ENCODE measurements at places on chromosomes 7 and 10.
A peak's percentile ranks its signal among the peaks of the same experiment; 100 is the strongest.

GRCh38 chr10:123451618-123452245 lies 214.4 kb upstream of the GPR26 start:
- no peak for DNase-seq

DNA sequence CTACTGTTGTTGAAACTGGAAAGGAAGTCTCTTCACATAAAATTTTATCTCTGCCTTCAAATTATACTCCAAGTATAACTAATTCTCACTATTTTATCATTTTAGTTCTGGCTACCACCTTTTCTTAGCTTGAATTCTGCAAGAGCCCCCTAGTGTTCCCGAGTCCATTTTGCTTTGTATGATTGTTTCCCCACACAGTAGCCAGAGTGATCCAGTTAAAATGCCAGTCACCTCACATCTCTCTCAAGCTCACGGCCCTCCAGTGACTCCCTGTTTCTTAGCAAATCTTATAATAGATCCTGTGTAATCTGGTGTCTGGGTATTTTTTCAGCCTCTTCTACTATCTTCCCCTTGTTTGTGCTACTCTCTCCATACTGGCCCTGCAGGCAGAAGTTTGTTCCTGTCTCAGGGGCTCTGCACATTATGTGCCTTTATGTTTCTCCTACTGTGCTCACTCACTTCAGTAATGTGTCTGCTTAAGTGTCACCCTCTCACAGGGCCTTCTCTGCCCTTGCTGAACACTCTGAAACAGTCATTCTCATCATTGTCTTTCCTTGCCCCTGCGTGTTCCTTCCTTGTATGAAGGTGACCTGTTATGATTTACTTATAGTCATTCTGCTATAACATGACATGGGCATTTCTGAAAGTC lies 8.9 kb downstream of the WAC start:
- DNase-seq, result no peak

DNA sequence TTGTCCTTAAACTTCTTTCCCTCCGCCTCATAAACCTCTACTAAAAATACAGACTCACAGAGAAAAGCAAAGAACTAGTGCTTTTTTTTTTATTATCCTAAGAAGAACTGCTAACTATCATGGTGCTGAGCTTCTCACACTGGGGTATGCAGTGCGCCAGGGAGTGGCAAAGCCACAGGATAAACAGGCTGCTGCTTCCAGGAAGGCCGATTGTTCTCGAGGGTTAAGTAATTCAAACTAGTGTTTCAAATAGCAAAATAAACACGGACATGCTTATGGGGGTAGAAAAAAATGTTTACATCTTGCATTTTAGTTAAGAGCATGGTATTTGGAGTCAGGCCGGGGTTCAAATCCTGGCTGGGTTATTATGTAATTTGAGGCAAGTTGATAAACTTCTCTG lies 157.0 kb downstream of the TAX1BP1 start:
- peak; percentile 40 for DNase-seq

GRCh38 chr7:73517241-73517995 lies 4.7 kb downstream of the BAZ1B start:
- DNase-seq, result no peak

DNA sequence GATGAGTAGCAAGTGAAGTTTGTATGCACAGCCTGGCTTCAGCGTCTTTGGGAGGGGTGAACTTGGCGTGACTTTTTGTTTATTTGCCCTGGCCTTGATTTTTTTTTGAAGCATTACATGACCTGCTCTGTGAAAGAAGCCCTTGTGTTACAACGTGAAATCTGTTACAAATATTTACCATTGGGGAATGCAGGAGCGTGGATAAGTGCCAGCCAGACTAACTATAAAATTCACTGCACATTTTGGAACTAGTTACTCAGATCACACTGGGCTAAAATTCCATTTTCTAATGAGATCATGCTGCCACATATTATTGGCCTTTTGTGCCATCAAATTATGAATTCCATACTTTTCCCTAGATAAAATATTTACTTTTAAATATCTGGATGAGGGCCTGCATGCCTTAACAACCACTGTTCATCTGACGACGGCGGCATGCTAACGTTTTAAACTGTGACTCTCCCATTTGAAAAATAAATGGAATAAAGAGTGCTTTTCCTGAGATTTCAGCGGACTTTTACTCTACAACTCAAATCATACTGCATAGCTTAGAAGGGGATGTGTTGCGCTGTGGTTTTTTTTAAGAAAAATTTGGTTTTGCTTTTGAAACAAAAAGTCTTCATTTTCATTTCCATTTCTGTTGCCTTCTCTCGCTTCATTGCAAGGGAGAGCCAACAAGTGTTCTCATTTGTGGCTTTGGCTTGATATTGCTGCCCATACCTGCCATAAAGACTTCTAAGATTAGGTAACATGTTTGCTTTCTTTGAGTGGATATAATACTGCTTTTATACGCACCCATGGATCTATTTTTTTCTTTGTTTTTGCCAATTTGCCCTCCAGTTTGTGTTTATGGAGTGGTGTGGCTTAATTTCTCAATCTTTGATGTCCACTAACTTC lies 352.2 kb downstream of the TFEC start:
- peak; percentile 75 for DNase-seq

- no peak for DNase-seq
These were observed 67.4 kb upstream of the ZNF438 start for GRCh38 chr10:31099094-31099493.

GRCh38 chr10:26441491-26442214 lies 3.5 kb downstream of the APBB1IP start:
- no peak for DNase-seq

GRCh38 chr7:122846591-122846990 lies 39.7 kb downstream of the CADPS2 start:
- no peak for DNase-seq

DNA sequence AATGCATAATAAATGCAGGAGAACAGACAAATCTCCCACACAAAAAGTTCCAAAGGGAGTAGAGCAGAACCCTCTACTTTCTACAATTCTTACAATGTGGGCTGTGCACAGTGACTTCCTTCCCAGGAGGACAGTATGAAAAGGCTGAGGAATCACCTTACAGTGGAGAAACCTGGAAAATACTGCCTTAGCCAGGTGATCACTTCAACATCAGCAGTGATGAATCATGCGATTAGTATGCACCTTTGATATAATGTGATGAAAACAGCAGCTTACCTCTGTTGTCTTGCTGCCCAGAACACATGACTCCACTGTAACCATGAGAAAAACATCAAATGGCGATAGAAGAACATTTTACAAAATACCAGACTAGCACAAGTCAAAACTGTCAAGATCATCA lies 329.7 kb upstream of the POM121L12 start:
- DNase-seq, result no peak

All from fibroblast of lung (primary cell).